ENCODE measurements at places on chromosomes 13 and 19.

GRCh38 chr13:102128216-102128810 is 273.5 kb downstream of the FGF14 start:
- DNase-seq: no peak

GRCh38 chr19:18161636-18162002 is 8.7 kb downstream of the PIK3R2 start:
- no peak for DNase-seq

- DNase-seq: no peak
These were observed 4.4 kb downstream of the PRDX2 start for GRCh38 chr19:12797141-12797587.

DNA sequence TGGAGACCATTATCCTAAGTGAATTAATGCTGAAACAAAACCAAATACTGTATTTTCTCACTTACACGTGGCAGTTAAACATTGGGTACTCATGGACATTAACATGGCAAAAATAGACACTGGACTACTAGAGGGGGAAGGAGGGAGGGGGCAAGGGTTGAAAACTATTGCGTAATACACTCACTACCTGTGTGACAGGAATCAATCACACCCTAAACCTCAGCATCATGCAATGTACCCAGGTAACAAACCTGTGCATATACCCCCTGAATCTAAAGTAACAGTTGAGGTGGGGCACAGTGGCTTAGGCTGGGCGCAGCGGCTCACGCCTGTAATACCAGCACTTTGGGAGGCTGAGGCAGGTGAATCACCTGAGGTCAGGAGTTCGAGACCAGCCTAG is 207.0 kb downstream of the TDRD3 start:
- DNase-seq: no peak

GRCh38 chr13:34944751-34945150 is 2.7 kb downstream of the NBEA start:
- no peak for DNase-seq

GRCh38 chr13:26579580-26579979 is 22.1 kb downstream of the WASF3 start:
- no peak for DNase-seq

DNA sequence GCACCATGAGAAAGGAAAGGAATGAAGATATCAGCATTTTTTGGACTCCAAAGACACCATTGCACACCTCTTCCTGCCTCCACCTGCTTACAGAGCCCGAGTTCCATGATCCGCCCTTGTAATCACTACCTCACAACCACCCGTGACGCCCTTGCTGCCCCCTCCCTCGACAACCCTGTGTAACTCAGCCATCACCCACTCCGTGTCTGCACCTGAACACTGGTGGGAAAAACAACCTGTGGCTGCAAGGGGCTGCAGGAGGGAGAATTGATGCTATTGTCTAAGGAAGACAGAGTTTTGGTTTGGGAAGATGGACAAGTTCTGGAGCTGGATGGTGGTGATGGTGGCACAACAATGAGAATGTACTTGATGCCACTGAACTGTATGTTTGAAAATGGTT is 27.0 kb downstream of the ZIC5 start:
- no peak for DNase-seq

GRCh38 chr13:30735872-30736175 is 481 bp downstream of the ALOX5AP start:
- DNase-seq: no peak

DNA sequence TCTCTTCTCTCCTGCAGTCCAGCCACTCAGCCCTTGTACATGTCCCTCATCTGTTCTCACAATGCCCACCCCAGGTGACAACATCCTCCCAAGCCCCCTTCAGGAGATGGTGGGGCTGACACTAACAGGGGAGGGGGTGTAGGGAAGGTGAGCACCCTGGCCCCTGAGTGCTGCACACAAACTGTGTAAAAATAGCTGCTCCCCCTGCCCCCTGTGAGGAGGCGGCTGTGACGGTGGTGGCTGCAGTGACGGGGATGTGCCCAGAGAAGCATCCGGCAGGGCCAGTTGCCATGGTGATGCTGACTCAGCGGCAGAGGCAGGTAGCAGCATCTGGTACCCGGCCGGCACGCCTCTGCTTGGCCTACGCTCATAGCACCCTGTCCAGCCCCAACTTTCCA is 13.0 kb upstream of the JUND start:
- DNase-seq: peak; percentile 96

- no peak for DNase-seq
These were observed 915 bp upstream of the KCTD12 start for GRCh38 chr13:76887076-76887563.

GRCh38 chr13:37636701-37637100 is 38.1 kb upstream of the POSTN start:
- no peak for DNase-seq

- no peak for DNase-seq
These were observed 27.8 kb upstream of the MIER2 start for GRCh38 chr19:372306-372890.

GRCh38 chr19:46404055-46404752 is 9.2 kb downstream of the CCDC8 start:
- DNase-seq: no peak

DNA sequence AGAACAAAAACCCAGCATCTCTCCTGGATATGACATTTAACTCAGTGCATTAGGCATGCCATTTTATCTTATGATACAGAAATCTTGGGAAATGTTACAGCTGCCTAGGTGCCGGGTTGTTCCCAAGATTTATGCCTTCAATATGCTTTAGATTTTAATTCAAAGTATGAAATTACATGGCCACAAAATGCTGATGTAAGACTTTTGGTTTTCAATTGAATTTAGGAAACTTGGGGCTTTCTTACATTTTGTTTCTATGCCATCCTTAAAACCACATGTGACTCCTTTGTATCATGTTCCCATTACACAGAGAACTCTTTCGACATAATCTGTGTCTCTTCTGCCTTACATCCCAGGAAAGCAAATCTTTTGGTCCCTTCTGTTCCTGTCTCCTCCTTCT is 83.9 kb downstream of the CCNA1 start:
- DNase-seq: no peak

- no peak for DNase-seq
These were observed 1.7 kb downstream of the IL4I1 start for GRCh38 chr19:49894879-49895565.

DNA sequence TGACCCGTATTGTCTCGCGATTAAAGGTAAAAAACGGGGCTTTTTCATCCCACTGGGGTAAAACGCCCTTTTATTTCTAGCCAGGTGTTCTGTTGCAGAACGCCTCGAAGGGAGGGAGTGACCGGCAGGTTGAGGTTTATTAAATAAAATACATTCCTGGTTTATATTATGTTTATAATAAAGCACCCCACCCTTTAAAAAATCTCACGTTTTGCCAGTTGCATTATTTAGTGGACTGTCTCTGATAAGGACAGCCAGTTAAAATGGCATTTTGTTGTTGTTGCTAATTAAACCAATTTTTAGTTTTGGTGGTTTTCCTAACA is 25.1 kb upstream of the ZNF850 start:
- DNase-seq: no peak

GRCh38 chr19:38693380-38694223 is 46.2 kb downstream of the ACTN4 start:
- DNase-seq: peak; percentile 59

DNA sequence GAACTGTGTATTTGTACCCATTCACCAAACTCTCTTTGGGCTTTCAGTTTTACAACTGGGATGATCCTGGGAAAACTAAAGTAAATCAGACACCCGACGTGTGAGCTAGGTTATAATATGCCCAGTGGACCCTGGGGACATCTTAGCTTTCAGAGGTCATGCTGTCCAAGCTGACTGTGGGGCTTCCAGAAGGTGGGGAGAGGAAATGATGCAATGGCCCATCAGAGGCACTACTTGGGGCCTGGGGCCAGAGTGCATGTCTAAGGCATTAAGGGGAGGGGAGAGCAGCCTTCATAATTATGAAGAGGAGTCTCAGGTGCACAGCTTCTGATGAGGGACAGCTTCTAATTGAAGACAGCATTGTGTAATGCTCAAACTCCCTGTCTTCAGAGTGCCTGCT is 30.9 kb downstream of the ALOX5AP start:
- no peak for DNase-seq

GRCh38 chr19:56170261-56170660 is 5.5 kb upstream of the GALP start:
- no peak for DNase-seq

- DNase-seq: no peak
These were observed 119.1 kb upstream of the SOX1 start for GRCh38 chr13:111947876-111948275.

GRCh38 chr19:41955521-41955920 is 3.6 kb downstream of the RABAC1 start:
- no peak for DNase-seq

- DNase-seq: no peak
These were observed 24.0 kb upstream of the TBC1D4 start for GRCh38 chr13:75506018-75506417.

DNA sequence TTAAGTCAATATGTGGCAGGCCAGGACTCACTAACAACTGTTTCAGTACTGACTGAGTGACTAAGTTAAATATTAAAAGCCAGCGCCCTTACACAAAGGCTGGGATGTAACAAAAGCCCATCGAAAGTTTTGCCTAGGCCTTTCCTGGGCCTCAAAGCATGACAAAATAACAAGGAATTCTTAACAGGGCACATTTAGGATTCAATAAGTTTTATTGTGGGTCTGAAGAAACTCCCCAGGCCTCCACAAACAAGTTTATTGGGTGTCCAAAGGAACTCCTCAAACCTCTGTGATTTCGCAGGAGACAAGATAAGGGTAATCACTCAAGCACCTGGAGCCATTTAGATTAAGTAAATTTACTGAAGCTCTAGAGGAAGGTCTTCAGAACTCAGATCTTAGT is 130.7 kb upstream of the SGCG start:
- DNase-seq: no peak

DNA sequence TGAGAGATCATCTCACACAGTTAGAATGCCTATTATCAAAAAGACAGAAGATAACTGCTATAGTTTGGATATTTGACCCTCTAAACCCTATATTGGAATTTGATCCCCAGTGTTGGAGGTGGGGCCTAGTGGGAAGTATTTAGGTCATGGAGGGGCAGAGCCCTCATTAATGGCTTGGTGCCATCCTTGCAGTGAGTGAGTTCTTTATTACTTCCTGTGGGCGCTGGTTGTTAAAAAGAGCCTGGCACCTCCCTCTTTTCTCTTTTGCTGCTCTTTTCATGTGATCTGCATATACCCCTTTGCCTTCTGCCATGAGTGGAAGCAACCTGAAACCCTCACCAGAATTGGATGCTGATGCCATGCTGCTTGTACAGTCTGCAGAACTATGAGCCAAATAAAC is 66.8 kb downstream of the TDRD3 start:
- DNase-seq: no peak

- DNase-seq: no peak
These were observed 696.9 kb upstream of the ATXN8OS start for GRCh38 chr13:69410761-69411160.

DNA sequence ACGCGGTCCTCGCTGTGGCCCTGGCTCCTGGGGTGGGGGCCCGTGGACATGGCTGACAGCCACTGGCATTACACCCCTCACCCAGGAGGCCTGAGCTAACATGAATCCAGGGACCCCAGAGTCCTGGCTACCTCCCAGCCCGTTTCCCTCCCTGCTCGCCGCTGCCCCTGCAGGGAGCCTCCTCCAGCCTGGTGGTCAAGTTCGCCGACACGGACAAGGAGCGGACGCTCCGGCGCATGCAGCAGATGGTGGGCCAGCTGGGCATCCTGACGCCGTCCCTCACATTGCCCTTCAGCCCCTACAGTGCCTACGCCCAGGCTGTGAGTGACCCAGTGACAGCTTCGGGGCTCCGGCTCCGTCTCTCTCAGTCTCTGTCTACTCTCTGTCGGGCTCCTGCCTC is 56.6 kb downstream of the CELF5 start:
- DNase-seq: no peak

- DNase-seq: no peak
These were observed 24.6 kb upstream of the GARRE1 start for GRCh38 chr19:34229721-34230120.

DNA sequence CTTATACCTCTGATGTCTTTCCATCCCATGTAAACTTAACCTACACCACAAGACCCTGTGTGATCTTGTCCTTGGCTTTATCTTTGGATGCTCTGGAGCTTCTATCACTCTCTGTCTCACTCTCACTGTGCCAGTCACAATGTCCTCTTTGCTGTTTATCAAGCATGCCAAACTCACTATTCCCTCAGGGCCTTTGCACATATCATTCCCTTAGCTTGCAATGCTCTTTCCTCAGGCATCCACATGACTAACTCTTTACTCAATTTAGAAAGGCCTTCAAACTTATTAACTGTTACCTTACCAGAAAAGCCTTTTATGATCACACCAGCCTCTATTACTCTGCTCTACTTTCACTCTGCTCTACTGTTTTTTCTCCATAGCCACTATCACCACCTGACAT is 354.1 kb downstream of the RFC3 start:
- no peak for DNase-seq

GRCh38 chr19:18049385-18049784 is 37.3 kb downstream of the IL12RB1 start:
- DNase-seq: no peak

- DNase-seq: no peak
These were observed 18.4 kb upstream of the GAS6 start for GRCh38 chr13:113882267-113882630.

- DNase-seq: no peak
These were observed 6.3 kb downstream of the RPL36 start for GRCh38 chr19:5696196-5697021.

DNA sequence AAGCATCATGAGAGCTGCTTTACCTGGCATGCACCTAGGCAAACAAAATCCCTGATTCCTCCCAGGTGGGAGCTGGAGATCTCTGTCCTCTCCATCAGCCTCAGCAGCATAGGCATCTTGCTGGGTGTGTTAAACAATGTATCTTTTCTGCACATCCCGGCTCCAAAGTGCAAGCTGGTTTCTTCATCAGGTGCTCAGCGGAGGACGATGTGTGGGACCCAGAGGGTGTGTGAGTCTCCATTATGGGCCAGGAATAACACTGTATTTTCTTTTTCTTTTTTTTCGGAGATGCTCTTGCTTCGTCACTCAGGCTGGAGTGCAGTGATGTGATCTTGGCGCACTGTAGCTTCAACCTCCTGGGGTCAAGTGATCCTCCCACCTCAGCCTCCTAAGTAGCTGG is 9.9 kb downstream of the CNFN start:
- DNase-seq: no peak

GRCh38 chr19:47613165-47614020 is 4.5 kb downstream of the BICRA start:
- DNase-seq: no peak

Data from CD4-positive, alpha-beta T cell treated with Interleukin-6 for 4 hours (primary cell).